Esophagus squamous epithelium (tissue), 5 donors: ENCODE measurements at places on chromosomes 4 and X.

DNA sequence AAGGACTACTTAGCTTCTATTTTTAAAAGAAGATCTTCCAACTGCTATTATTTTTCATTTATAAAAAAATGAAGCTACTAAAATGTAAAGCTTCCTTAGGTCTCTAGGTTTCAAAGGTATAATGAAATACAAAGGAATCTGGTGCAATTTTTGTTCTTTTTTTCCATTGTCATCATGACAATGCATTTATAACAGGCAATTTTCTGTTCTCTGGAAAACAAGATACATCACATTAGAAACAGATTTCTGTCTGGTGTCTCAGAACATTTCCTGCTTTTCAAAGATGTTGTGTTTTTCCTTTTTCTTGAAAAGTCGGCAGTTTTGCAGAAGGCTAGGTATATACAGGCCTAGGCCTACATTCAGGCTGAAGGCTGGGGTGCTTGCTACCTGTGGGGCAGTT, 63.6 kb upstream of the ATP8A1 start:
- no peak for DNase-seq

GRCh38 chrX:101708163-101708562, 48.5 kb upstream of the ARMCX2 start:
- no peak for DNase-seq

GRCh38 chrX:130887376-130887775, 15.6 kb downstream of the ENOX2 start:
- no peak for DNase-seq

DNA sequence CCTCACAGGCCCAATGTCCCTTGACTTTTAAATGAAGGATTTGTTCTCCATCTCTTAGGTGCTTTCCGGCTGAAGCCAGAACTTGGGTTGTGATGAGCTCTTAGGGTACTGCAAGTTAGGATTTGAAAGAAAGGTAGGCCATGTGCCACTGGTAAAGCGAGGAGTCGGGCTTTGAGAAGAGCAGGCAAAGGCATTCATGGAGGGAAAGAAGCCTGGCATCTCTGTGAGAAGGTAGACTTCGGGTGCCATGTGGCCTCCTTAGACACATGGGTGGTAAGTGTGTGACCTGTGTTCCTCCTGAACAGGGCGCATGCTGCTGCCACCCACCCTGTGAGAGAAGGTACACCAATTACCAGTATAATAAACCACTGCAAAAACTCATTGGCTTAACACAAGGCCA, 102.9 kb downstream of the GATB start:
- DNase-seq = no peak

- DNase-seq = no peak
Measured at GRCh38 chr4:31613946-31614623, 893.9 kb downstream of the PCDH7 start.

DNA sequence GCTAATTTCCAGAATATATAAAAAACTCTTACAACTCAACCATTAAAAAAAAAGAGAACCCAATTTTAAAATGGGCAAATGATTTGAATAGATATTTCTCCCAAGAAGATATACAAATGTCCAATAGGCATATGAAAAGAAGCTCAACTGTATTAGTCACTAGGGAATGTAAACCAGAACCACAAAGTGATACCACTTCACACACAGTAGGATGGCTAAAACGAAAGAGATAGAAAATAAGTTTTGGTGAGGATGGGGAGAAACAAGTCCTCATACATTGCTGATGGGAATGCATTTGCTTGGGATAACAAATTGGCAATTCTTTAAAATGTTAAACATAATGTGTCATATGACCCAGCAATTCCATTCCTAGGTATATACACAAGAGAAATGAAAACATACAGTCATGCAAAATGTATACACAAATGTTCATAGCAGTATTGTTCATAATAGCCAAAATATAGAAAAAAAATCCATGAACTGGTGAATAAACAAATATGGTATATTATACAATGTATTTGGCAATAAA, 5.7 kb downstream of the TCEAL3 start:
- DNase-seq = no peak

GRCh38 chrX:153928846-153929245, 2.8 kb upstream of the ARHGAP4 start:
- DNase-seq = no peak

GRCh38 chr4:105741548-105741947, 33.0 kb downstream of the GSTCD start:
- no peak for DNase-seq

- DNase-seq = no peak
Measured at GRCh38 chr4:147825451-147826287, 93.8 kb downstream of the ARHGAP10 start.

DNA sequence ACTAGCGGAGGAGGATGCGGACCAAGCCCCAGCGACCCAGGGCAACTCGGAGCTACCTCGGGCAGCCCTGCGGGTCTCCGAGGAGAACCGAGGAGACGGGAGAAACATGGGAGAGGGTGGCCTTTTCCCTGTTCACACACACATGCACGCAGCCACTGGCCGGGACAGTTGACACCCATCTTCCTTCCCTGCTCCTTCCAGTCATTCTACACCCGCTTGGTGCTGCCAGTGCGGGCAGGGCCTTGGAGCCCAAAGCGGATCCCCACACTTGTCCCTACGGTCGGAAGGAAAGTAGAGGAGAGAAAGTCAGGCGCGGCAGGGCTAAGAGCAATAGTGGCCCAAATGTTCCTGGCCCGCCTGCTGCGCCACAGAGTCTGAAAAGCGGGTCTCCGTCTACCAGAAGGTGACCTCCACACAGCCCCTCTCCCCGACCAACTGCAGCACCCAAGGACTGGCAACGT, 1.1 kb upstream of the PPP3CA start:
- DNase-seq = no peak

DNA sequence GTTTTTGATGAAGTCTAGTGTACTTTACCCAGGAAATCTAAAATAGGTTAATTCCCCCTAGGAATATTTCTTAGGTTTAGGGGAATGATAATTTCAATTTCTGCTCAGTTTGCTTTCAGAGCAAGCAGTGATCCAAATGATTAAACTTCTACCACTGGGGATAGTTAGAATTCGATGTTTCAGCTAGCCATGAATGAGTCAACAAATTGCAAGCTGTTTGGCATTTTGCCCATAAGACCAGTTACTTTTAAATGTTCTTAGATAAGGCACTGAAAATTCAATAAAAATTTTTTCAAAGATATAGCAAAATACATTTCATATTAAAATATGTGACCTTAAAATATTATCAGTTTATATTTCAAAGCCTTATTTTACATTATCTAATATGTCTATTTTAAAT, 993.6 kb downstream of the ARAP2 start:
- DNase-seq = no peak

DNA sequence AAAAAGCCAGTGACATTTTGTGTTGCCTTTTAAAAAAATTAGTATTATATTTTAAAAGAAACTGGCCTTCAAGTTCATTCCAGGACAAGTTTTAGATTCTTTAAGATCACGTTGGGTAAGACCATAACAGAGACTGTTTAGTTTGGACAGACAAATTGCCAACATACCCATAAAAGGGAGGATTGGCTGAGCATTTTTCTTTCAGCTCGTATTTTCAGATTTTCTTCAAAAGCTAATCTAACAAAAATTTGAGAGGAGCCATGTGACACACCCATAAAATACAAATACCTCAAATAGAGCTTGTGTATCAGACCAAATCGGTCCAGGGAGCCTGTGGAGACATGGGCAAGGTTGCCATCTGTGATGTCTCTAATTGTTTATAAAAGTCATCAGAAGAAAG, 74.6 kb upstream of the C1QTNF7 start:
- DNase-seq = no peak

DNA sequence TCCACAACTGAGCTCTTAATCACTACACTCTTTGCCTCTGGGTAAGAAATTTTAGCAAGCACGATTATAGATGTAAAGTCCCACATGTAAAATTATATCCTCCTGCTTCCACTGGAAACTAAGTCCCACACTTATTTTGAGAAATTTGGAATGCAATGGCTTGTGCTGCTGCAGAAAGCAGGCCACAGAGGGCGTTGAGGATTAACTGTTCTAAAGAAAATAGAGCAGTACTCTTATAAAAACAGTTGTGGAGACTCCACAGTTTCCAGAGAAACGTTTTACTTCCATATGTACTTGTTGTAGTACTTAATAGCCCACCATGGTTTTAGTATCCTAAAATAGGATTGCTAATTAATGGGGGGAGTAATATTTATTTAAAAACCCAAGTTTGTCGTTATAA, 1.7 kb upstream of the CENPC start:
- DNase-seq = no peak

DNA sequence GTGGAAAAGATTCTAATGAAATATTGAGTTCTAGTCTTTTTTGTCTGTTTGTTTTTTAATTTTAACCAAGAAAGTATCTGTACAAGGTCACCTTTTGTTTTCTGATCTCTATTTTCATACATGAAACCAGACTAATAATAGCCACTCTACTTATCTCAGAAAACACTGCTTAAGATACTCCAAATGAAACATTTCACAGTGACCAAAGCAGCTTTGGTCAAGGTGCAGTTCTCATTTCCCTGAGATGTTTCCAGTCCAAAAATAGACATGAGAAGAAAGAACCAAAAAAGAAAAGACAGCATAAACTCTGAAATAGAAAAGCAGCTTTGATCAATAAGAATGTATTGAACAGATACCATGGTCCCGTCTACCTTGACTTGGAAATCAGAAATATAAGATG, 782.8 kb downstream of the RAB28 start:
- no peak for DNase-seq

- DNase-seq = no peak
Measured at GRCh38 chrX:531611-531936, 99.0 kb upstream of the SHOX start.

DNA sequence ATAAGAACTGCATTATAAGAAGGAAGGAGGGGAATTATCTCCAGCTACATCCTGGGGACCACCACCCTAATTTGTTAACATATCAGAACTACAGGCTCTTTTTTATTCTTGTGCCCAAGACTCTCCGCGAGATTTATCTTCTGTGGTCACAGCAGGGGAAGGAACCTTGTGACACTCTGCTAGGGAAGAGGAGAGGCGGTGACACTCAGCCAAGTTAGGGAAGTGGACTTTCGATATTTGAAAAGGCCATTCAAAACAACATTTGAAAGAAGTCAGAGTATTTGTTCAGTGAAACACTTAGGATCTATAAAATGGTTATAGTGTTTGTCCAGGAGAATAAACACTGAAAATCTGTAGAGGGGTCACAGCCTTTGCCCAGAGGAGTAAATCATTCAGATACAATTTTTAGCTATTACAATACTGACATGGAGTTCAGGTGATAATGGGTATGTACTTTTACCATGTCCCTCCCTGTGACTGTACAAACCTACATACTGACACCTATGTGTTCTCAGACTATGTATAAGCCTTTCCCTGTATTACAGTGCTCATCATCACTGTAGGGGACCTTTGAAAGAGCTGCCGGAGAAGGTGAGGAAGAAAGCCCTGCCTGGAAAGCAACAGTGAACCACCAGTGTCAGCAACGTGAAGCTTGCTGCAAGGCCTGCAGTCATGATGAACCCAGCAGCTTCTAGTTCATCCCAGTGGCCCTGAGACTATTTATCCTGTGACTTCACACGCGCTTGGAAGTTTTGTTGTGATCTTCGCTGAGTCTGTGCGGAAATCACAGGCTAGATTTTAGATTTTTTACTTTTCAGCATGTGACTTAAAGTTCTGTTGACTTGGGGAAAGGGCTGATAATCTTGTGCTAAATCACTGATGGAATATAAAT, 8.5 kb upstream of the PTTG2 start:
- no peak for DNase-seq

GRCh38 chrX:68794461-68794860, 34.4 kb upstream of the EFNB1 start:
- no peak for DNase-seq

GRCh38 chrX:10618961-10619360, 1.4 kb downstream of the MID1 start:
- DNase-seq = no peak

GRCh38 chrX:107154787-107155620, 36.4 kb upstream of the RBM41 start:
- DNase-seq = no peak

GRCh38 chr4:108045687-108046024, 56.0 kb downstream of the HADH start:
- DNase-seq = no peak

GRCh38 chr4:168812806-168813205, 197.2 kb downstream of the CBR4 start:
- no peak for DNase-seq

DNA sequence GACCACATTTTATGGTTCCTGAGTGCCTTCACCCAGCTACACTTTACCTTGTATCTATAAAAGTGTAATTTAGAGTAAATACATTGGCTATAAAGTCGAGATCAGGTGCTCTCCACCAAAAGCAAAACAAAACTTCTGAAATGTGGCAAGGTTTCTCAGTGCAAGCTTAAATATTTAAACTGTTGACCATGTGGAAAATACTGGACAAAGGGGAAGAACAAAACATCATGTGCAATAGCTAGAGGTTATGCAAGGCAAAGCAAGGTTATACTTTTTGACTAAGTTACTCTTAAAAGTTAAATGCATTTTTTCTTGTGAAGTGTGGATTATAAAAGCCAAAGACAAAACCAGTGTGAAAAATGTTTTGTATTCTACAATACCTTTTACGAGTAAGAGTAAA, 55.9 kb downstream of the UGT2A2 start:
- DNase-seq = no peak

GRCh38 chr4:98521486-98521885, 136.9 kb downstream of the TSPAN5 start:
- DNase-seq = no peak

DNA sequence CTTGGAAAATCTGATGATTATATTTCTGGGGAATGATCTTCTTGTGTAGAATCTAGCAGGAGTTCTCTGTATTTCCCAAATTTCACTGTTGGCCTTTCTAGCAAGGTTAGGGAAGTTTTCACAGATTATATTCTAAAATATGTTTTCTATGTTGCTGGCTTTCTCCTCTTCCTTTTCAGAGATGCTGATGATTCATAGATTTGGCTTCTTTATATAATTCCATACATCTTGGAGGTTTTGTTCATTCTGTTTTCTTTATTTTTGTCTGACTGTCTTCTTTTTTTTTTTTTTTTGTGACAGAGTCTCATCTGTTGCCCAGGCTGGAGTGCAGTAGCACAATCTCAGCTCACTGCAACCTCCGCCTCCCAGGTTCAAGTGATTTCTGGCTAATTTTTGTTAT, 957.9 kb upstream of the SLIT2 start:
- DNase-seq = no peak
